ENCODE measurements at places on chromosomes 6 and 20.

GRCh38 chr6:75170691-75171560 is 34.9 kb downstream of the COL12A1 start:
- DNase-seq: no peak

DNA sequence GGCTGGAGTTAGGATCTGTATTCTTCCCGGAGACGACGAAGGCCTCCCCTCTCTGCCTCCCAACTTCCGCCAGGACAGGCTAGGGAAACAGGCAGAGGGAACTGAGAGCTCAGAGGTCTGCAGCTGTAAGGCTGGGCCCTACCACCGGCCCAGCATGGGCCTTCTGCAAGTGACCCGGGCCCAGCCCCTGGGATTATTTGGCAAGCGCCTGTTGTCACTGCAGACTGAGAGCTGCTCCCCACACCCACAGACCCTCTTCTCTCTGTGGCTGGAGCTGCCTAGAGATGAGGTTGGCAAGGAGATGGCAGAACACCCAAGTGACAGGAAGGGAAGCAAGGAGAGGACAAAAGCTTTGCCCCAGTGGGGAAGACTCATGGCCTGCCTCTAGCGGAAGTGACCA is 212.6 kb downstream of the ZDHHC14 start:
- no peak for DNase-seq

DNA sequence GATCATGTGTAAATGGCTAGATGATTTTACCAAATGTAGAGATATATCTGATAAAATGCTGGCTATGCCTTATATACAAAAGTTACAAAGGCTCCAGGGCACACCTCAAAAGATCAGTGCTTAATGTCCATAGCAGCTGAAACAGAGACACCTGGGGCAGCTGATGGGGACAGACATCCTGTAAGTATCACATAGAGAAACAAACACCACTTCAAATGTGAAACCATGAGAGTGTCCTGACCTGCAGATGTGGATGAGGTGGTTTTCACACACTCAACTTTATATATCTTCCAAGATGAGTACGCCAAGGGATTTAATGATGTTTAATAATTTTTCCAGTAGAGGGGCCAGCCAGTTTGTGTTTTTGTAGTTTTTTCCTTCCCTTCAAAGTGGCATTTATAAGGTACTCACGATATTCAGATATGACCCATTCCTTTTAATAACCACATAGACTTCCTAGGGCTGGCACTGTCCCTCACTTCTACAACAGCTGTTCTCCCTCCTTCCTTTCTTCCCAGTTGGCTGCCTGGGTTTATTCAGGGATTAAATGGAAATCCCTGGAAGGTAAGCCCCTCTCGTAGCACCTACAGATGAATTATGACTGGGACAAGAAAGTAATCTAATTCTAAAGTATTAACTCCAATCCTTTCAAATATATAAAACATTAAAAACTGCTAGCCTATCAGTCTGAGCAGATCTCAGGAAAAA is 50.3 kb upstream of the MCM9 start:
- DNase-seq: no peak

DNA sequence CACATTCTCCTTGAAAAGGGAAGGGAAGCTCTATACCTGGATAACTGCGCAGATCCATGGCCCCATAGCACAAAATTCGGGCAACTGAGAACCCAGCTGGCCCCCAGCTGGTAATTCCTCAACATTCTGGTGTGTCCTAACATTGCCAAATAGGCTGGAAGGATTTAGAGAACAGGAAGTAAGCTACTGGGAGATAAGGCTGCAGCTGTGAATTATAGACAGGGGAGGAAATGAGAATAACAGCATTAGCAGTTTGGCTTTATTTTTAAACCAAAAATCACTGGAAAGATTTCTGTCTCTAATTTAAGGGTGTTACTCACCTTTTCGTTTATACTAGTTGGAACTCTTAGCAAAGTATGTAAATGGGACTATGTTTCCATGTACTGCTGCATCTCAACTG is 97.2 kb downstream of the TULP4 start:
- DNase-seq: no peak

DNA sequence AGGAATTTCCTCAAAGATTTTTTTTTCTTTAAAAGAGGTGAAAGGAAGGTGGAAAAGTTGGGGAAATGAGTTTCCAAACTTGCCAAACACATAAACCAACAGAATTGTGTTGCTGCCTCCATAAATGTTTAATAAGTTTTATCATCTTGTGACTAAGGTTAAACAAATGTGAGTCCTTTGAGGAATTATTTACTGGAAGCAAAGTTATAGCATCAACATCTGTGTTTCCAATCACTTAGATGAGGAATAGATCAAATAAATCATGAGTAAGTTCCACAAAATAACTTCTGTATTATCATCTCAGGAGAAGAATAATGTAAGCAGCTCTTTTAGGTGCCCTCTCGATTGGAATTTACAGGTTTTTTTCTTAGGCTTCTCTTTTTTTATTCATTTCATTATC is 20.5 kb downstream of the TSHZ2 start:
- DNase-seq: no peak

- no peak for DNase-seq
Measured at GRCh38 chr6:126631363-126631762, 291.4 kb downstream of the CENPW start.

- no peak for DNase-seq
Measured at GRCh38 chr6:9515633-9516606, 899.0 kb downstream of the TFAP2A start.

DNA sequence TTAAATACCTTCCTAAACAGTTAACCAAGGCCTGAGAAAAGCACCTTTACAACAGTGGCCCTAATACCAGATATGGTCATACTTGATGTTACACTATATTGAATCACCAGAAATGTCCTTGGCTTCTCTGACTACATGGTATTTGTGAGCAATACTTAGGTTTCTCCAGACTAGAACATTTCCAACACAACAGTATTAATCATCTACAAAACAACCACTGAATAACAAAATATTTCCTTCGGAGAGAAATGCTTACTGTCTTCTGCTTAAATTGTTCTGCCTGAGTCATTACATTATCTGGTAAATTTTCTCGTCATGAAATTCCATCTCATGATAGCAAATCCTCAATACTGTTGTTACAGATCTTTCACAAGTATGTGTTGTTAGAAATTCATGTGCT is 252.9 kb upstream of the RUNX2 start:
- no peak for DNase-seq

GRCh38 chr6:53944091-53944490 is 149.3 kb downstream of the LRRC1 start:
- no peak for DNase-seq

DNA sequence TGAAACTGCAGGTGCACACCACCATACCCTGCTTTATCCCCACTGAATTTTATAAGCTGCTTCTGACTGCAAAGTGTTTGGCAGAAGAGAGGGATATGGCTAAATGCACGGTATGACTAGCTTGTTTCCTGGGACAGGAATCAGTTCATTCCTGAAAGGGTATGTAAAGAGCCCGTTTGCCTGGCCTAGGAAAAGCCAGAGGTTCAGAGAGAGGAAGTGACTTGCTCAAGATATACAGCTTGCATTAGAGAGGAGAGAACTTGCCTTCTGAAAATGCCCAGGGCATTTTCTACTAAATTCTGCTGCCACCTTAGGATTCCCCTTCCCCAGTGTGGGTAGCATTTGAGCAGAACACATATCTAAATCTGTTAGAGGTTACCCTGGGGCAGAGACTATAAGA is 683 bp upstream of the GCNT2 start:
- no peak for DNase-seq

GRCh38 chr6:16352258-16352635 is 113.9 kb downstream of the GMPR start:
- no peak for DNase-seq

DNA sequence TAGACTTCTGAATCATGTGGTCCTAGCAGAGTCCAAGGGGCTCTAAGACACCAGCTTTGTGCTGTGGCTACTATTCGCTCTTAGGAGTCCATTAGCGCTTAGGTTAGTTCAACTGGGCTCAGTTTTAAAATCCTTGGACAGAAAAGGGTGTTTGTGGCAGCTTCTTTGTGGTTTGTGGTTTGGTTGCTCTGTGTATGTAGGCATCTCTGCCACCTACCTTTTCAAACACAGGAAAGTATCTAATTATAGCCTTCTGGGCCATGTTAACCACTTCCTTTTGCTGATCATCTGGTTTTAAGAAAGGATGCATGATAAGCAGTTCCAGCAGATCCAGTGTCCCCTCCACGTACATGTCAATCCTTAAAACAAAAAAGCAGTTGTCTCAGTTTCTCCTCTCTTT is 10.8 kb downstream of the GSTA4 start:
- no peak for DNase-seq

- no peak for DNase-seq
Measured at GRCh38 chr6:45049188-45049843, 278.8 kb upstream of the RUNX2 start.

DNA sequence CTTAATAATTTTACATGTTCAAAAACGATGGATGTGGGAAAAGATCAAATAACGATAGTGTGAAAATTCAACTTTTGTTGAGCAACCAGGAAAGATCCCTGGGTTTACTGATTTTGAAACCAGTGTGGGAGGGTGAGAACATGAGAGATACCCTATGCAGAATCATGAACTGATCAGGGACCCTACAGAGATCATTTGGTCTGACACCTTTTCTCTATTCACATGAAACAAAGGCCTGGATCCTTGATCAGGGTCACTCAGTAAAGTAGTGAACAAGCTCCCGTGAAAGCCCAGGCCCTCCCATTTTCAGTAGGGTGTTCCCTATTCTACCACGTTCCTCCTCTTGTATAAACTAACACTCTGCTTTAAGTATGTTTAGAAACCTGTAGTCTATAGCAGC is 60.5 kb upstream of the DUSP22 start:
- DNase-seq: no peak

DNA sequence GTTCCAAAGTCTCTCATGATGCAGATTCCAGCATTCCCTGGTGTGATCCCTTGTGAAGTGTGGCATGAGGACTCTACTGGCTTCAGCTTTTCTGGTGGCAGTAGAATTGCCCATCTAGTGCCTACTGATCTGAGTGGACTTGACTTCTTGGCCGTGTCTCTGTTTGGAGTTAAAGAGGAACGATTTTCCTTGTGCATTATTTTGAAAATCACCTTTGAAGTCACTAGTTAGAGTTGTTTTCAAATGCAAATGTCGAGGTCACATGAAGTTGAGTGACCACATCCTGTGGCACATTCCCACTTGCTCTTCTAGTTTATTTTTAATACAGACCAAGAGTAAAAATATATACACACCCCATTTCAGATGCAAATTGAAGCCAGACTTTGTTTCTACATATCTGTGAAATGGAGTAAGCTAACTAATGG is 270.7 kb upstream of the TAB2 start:
- DNase-seq: no peak

DNA sequence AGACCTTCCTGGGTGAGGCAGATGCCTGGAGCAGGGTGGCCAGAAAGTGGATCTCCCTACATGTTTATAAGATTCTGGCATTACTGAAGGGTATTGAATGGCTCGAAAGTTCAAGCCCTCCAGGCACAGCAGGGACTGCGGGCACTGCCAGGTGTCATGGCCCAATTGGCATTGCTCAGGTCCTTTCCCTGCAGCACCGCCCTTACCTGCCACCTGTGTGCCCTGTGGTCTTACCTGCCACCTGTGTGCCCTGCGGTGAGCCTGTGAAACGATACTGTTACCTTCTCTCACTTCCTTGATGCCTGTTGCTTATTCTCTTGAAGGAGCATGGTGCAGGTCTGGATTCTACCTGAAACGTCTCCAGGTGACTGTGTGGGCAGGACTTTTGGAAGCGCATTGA is 32.2 kb downstream of the SMOC2 start:
- DNase-seq: no peak

- no peak for DNase-seq
Measured at GRCh38 chr6:144149558-144149893, 791 bp upstream of the STX11 start.

- DNase-seq: no peak
Measured at GRCh38 chr6:41705311-41705995, 30.0 kb downstream of the TFEB start.

GRCh38 chr20:47419953-47420514 is 63.5 kb upstream of the ZMYND8 start:
- no peak for DNase-seq

All from cortex of kidney (tissue), 1 donor.